ENCODE measurements at places on chromosomes 3 and 15. TPM values are rescaled to one million over a fixed set of nuclear protein-coding genes. Genes with fewer than 3 reads are reported as not detected.

Gene NPAP1
- not detected for total RNA-seq

Gene RTP3
- not detected for total RNA-seq

Gene STRIT1
- total RNA-seq, result not detected

Gene CEP152
- total RNA-seq, result 4.5 TPM

Gene FGF7
- 0.13 TPM for total RNA-seq

Gene ALPK3
- 0.26 TPM for total RNA-seq

Gene APBA2
- total RNA-seq, result 5.3 TPM

Gene GLDN
- total RNA-seq, result 0.13 TPM

Gene NDN
- 10.9 TPM for total RNA-seq

Gene TMEM207
- total RNA-seq, result not detected

Gene GXYLT2
- total RNA-seq, result 0.79 TPM

Gene ACAN
- total RNA-seq, result not detected

Gene CFAP91
- not detected for total RNA-seq

Gene CDHR4
- not detected for total RNA-seq

Gene ZPLD1
- 2.6 TPM for total RNA-seq

Gene TNFSF10
- total RNA-seq, result 24.6 TPM

Gene ZNF654
- total RNA-seq, result 11.4 TPM

Gene EXD1
- under 0.01 TPM for total RNA-seq

Gene MYRIP
- total RNA-seq, result not detected

Gene CPLX3
- total RNA-seq, result not detected

Gene WWTR1
- 7.3 TPM for total RNA-seq

Gene LMLN
- total RNA-seq, result 4.7 TPM

Gene PLA2G4B
- 8.2 TPM for total RNA-seq
